ENCODE measurements at places on chromosomes 13 and 19. TPM values are rescaled to one million over a fixed set of nuclear protein-coding genes. Genes with fewer than 3 reads are reported as not detected.

Gene TRPM4
- 19.8 TPM for total RNA-seq

GRCh38 chr13:109626386-109627171, 159.8 kb downstream of the IRS2 start:
- no peak for DNase-seq

DNA sequence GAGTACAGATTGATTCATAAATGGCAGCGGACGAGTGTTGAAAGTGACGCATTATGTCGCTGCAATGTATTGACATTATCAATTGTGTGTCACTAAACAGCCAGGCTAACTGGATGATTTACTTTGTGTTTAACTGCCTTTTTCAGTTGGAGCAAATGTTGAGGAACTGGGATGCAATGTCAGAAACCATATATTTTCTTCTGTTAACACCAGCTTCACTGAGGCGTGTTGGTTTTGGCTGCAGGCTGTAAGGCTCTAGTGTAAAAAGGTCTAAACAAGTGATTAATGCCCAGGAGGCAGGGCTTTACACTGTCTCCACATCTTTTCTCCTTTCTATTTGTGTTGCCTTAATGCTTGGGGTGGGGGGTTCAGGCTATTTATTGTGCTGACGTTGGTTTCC, 80.1 kb downstream of the GGACT start:
- DNase-seq, result no peak

GRCh38 chr13:35841060-35841521, 290.1 kb downstream of the DCLK1 start:
- peak; percentile 71 for DNase-seq

Gene TBXA2R
- 7.6 TPM for total RNA-seq

Gene POLR2E
- total RNA-seq, result 188 TPM

DNA sequence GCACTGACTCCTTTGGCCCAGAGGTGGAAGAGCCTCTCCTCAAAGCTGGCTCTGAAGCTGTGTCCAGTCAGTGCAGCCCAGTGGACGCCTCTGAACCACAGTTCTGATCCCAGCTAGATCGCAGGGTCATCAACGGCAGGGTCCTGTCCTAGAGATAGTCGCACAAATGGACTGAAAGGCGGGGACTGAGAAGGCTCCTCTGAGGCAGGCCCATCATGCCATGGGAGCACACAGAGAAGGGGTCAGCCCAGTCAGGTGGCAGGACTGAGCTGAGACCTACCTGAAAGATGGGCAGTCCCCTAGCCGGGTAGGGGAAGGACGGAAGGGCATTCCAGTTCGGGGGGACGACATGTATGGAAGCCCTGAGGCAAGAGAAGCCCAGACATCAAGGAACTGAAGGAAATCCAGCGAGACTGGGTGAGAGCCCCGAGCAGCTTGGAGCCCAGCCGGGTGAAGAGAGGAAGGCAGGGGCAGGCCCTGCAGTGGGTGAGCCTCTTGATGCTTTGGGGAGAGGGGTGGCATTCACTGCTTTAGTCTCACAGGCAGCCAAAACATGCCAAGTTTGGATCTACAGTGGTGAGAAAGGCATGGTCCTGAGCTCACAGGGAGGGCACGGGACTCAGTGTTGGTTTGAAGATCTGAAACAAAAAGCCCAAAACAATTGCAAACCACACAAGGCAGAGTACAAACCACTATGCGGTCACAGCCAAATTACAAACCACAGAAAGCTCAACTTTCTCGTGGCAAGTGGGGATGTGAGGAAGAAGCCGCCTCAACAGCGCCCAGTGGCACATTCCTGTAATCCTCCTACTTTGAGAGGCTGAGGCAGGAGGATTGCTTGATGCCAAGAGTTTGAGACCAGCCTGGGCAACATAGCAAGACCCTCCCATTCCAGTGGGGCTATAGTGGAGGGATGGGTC, 10.0 kb downstream of the CALM3 start:
- DNase-seq, result no peak

GRCh38 chr19:1122972-1123363, 19.2 kb downstream of the GPX4 start:
- DNase-seq, result peak; percentile 47

Gene CYP4F2
- total RNA-seq, result not detected

Gene CEACAM1
- total RNA-seq, result 9.4 TPM

Gene ZIC5
- not detected for total RNA-seq

- DNase-seq, result no peak
These were observed 80.1 kb downstream of the SLC7A1 start for GRCh38 chr13:29515372-29515771.

DNA sequence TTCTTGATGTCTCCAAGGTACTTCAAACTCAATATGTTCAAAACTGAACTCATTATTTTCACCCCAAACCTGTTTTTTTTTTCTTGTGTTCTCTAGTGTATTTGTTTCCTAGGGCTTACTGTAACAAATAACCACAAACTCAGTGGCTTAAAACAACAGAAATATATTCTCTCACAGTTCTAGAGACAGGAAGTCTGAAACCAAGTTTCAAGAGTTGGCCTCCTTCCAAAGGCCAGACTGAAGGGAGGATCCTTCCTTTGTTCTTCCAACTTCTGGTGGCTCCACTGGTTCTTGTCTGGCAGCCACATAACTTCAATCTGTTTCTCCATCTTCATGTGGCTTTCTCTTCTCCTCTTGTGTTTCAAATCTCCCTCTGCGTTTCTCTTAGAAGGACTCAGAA, 62.0 kb upstream of the PDCD5 start:
- peak; percentile 50 for DNase-seq

Gene SKA3
- 1.8 TPM for total RNA-seq

Gene KIR3DL2
- total RNA-seq, result 0.09 TPM

DNA sequence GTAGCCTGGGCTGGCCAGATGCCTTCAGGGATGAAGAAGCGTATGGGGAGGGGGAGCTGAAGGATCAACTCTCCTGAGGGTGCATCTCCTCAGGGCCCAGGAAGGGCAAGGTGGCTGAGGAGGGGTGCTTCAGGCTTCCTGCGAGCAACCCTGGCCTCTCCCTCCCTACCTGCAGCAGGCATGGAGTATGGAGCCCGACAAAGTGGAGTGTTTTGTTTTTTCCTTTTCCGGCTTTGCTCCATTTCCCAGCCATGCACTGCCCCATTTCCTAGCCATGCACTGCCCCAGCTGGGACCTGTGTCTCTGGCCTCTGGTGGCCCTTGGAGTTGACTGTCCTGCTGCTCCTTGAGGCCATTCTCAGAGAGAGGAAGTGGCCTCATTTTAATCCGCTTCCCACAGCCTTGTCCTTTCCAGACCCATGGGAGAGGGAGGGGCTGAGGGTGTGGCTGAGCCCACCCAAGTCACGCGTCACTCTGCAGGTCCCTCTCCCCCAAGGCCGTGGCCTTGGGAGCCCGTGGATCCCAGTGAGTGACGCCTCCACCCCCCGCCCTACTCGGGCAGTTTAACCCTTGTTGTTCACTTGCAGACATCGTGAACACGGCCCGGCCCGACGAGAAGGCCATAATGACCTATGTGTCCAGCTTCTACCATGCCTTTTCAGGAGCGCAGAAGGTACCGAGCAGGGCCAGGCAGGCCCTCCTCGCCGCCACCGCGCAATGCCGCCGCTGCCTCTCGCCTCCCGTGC, 34.4 kb downstream of the CAPN12 start:
- no peak for DNase-seq

GRCh38 chr13:48009284-48009683, 8.2 kb upstream of the SUCLA2 start:
- no peak for DNase-seq

DNA sequence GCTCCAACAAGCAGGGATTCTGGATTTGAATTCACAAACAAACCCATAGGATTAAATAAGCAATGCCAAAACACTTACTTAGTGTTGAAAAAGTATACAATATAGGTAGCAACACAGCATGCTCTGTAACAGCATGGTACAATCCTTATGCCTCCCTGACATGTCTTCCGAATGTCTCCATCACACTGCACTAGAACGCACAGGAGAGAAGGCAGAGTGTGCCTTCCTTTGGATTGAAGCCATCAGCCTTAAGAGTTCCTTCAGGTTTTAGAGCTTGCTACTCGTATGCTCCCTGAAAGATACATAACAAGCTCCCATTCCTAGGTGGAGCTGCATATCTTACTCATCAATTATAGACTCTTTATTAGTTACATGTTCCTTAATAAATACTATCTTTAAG, 1573.9 kb upstream of the PRR20A start:
- DNase-seq, result no peak

DNA sequence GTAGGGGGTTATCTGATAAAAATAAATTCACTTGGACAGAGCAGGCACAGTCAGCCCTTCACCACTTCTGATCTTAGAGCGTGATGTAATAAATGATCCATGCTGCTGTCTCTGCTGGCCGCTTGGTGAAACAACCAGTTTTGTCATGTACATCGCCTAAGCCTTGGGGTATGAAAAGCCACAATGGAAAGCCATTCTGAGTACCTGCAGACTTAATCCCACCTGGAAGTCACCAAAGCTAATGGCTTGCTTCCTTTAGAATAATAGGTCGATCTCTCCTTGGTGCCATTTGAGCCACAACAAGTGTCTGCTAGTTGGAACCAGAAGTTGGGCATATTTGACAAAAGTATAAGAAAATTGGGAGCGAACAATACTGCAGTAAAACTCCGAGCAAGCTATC, 1649.7 kb upstream of the SPRY2 start:
- no peak for DNase-seq

- no peak for DNase-seq
These were observed 718.0 kb upstream of the SPRY2 start for GRCh38 chr13:81058916-81059290.

DNA sequence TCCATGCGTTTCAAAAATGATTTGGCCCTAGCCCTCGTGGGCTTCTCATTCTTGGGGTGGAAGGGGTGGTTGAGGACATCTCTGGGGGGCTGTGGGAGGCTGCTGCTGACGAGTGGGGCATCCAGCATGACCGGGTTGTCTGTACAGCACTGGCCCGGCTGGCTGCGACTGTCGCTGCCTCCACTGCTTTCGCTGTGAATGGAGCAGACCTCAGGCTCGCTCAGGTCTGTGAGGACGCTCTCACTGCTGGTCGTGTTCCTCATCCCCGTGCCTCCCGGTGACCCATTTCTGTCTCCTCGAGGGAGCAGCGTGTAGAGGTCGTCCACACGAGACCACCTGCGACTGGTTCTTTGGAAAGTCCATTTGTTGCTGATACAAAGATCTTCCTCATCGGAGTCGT, 113.7 kb downstream of the KL start:
- DNase-seq, result no peak

Gene MAMSTR
- 1.3 TPM for total RNA-seq

Gene APOC4
- not detected for total RNA-seq
